Activated CD4-positive, alpha-beta T cell treated with anti-CD3 and anti-CD28 coated beads, Interleukin-2, amount 50 U/mL, for 1 hour (primary cell): ENCODE measurements at places on chromosomes 16 and 17.
A peak's percentile ranks its signal among the peaks of the same experiment; 100 is the strongest.

DNA sequence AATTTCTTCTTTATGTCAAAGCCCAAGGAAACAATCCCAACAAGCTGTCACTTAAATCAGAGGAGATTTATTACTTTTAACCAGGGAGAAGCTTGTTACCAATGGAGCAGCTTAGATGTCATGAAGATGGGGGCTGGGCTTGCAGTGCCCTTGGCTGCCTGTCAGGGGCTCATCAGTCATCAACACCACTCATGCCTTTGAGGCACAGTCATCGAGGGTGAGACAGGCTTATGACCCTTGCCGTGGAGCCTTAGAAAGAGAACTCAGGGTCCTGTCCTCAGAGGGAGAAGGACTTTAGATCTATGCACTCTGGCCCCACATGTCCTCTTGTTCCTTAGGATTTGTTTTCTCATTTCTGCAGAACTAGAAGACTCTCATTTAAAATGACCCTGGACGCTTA is 318.3 kb downstream of the CBLN1 start:
- DNase-seq = no peak

DNA sequence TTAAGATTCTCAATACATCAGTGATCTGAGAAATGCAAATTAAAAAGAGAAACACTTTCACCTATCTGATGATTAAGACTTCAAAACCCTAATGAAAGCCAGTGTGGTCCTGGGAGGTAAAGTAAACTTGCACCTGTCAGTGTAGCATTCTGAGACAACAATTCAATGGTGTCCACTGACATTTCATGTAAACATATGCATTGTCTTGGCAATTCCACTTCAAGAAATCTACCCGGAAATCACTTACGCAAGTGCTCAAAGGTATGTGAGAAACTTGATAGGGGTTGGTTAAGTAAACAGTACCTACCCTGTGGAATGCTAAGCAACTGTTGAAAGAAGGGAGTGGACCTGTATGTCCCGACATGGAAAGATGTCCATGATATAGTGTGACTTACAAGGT is 2.1 kb downstream of the ST6GALNAC1 start:
- no peak for DNase-seq

DNA sequence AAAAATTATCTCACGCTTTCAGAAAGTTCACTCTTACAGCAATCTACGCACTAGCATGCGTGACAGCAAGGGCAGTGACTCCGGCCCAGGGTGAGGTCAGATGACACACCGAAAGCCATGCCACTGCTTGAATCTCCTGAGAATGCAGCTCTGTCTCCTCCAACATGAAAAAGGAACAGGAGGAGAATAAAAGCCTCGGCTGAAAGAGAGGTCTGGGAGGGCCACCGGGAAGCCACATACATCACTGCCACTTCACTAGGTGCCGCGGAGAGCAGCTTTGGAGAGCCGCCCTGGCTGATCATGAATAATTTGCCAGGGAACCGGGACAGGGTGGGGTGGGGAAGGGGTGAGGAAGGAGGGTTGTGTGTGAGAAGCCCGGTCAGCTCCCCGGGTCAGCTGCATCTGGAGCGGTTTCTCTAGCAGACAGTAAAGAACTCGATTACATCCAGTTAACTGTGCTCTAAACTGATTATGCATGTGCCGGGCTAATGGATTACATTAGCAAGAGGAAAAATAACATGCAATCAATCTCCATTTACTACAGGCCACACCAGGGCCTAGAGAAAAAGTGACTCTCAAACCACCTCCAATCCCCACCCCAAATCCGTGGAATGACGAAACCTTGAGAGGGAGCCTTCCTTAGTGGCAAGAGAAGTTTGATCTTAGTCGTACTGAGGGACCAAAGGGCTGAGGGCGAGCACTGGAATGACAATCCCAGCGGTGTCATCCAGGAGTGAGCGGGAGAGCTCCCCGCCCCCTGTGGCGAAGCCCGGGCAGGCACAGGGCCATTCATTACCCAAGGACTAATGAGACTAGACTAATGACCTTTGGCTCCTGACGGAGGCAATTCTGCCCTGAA is 100.3 kb downstream of the ZFHX3 start:
- no peak for DNase-seq

DNA sequence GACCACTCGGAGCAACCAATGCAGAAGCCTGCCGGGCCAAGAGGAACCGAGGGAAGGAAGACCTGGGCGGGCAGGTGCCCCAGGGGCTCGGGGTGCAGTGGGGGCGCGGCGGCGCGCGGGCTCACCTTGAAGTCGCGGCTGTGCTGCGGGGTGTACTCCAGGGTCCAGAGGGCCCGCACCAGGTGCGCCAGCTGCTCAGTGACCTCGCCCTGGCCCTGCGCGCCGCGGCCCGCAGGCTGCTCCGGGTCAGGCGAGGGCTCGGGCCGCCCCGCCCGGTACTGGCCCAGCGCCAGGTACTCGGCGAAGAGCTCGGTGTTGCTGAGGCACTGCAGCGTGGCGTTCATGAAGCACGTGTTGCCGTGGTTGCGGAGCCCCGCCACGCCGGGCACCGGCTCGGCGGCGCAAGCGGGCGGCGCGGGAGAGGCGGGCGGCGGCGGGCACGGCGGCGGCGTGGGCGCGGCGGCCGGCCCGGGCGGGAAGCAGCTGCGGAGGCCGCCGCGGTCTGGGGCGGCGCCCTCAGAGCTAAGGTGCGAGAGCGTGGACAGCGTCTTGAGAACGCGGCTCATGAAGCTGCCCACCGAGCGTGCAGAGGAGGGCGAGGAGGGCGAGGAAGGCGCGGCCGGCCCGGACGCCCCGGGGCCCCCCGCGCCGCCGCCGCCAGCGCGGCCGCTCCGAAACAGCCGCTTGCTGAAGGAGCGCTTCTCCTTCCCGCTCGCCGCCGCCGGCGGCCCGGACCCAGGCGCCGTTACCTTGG is 562 bp downstream of the USP31 start:
- DNase-seq = peak; percentile 49

DNA sequence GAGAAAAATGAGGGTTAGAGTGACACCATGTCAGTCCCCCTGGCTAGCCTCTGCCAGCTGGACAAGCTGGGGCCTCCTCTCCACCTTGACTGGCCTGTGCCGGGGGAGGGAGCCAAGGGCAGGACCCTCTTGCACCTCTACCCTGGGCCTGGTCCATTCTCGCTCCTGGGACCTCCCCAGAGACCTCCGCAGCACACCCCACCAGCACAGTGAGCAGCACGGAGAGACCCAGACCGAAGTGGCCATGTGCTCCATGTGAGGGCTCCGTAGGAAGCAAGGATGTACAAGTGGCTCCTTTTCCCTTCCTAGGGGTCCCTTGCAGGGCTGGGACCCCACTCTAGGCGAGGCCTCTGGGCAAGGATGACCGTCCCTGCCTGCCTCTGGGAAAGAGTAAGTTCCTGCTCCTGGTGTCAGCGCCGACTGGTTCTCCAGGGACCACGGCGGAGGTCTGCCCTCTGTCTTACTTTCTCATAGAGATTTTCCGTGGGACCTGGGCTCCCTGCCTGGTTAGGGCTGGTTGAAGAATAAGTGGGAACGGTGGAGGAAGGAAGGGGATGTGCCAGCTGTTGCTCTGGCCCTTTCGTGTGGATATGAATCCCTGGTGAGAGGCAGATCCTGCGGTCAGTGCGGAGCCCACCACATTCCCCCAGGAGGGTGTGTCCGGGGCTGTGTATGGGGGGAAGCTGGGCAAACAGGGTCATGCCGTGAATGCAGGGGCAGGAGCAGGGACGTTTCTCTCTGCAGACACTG is 124.2 kb downstream of the METRNL start:
- no peak for DNase-seq

DNA sequence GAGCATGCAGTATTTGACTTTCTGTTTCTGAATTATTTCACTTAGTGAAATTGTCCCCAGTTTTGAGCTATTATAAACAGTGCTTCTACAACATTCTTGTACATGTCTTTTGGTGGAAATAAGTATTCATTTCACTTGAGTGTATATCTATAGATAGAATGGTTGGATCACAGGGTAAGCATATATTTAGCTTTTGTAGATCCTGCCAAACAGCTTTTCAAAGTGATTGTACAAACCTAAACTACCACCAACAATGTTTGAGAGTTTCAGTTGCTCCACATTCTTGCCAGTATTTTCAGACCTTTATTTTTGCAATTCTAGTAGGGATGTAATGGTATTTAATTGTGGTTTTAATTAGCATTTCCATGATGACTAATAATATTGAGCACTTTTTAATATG is 91.6 kb downstream of the CCT6B start:
- DNase-seq = no peak
